ENCODE measurements at places on chromosomes 1 and 21.
A peak's percentile ranks its signal among the peaks of the same experiment; 100 is the strongest.

DNA sequence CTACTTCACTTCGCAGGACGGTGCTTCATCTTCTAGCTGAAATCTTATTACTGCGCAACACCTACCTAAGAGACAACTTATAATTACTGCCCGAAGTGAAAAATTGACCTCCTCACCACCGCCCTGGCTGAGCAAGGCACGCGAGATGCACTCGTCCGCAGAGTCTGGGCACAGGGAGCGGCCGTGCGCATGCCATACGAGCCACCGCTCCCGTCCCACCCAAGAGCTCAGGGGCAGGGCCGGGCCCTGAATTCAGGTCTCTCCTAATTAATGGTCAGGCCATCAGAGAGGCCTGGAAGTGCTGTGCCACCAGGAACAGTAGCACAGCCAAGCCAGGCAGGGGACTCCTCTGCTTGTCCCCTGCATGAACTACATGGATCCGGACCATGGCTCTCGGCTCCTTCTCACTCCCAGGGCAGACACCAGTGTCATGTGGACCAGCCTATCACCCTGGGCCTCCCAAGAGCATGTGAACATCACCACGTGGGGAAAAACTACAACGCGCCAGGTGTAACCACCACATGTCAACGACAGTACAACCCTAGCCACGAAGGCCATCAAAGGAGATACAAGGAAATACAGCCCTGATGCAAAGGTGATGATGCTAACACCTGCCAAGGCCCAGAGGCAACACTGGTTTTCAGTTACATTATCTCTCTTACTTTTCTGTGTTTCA lies 11.5 kb downstream of the RIPK4 start:
- DNase-seq: no peak

- DNase-seq: no peak
Measured at GRCh38 chr1:66712839-66713238, 39.4 kb upstream of the DYNLT5 start.

DNA sequence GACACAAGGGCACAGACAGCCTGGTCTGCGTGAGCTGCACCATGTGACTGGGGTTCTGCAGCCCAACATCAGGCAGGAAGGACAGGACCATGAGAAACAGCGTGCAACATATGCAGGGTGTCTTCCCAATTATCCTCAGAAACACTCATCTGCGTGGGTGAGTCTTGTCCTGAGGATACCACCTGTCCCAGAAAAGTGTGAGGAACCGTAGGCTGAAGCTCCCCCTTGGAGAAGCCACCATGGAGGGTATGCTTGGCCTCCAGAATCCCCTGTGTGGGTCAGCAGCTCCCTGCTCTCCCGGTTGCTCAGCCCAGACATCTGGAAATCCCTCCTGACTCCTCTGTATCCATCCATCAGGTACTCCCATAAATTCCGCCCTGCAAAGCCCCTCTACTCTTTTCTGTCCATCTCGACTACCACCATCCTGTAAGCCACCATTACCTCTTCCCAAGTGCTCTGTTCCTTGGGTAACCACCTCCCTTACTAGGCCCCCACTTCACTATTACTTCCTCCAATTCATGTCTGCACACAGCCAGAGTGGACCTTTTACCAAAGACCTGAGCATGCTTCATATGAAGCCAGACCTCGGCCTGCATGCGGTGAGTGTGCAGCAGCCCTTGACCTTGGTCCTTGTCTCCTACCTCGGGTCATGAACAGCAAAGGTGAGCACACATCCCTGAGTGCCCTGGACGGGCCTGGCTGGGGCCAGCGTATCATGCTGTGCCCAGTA lies 33.0 kb downstream of the ETS2 start:
- DNase-seq: no peak

DNA sequence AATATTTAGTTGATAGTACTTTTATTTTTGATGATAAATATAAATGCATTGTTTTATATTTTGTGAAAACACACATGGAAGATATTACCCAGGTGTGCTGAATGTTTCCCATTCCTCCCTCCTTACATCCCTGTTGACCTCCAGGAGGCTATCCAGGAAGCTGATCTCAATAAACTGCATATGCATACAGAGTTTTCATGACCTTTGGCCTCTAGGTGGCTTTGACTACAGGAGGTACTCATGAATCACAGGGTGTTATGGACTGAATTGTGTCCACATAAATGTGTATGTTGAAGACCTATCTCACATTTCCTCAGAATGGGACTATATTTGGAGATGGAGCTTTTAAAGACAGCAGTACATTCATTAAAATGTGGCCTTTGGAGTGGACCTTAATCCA lies 914.9 kb upstream of the NCAM2 start:
- DNase-seq: no peak

GRCh38 chr1:248782416-248783141 lies 27.0 kb upstream of the LYPD8 start:
- peak; percentile 36 for DNase-seq

Measured in mucosa of descending colon (tissue), 3 donors.